ENCODE measurements at places on chromosomes 11 and 22.

- DNase-seq: no peak
Observed at GRCh38 chr11:34345540-34345876, 12.3 kb downstream of the ABTB2 start.

GRCh38 chr11:15097411-15097810, 17.3 kb upstream of the INSC start:
- DNase-seq: no peak

- peak; percentile 75 for DNase-seq
Observed at GRCh38 chr11:118606157-118606843, 1.1 kb upstream of the PHLDB1 start.

GRCh38 chr11:112608509-112608908, 347.8 kb upstream of the PLET1 start:
- DNase-seq: no peak

GRCh38 chr11:44125598-44125997, 30.1 kb downstream of the EXT2 start:
- no peak for DNase-seq

DNA sequence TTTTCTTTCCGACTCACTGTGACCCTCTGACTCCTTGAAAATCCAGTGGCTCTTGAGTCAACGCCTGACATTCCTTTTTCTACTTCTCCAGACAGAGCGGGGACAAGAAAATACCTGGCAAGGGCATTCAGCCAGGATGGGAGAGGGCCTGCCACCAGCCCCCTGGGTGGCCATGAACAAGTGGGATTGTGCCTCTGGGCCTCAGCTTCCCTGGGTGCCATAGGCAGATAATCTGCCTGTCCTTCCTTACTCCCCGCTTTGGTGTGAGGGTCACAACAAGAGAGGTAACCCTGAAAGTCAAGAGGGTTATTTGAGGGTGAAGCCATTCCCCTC, 613.9 kb upstream of the CADM1 start:
- DNase-seq: no peak

GRCh38 chr11:113895367-113896155, 9.0 kb upstream of the HTR3B start:
- no peak for DNase-seq

DNA sequence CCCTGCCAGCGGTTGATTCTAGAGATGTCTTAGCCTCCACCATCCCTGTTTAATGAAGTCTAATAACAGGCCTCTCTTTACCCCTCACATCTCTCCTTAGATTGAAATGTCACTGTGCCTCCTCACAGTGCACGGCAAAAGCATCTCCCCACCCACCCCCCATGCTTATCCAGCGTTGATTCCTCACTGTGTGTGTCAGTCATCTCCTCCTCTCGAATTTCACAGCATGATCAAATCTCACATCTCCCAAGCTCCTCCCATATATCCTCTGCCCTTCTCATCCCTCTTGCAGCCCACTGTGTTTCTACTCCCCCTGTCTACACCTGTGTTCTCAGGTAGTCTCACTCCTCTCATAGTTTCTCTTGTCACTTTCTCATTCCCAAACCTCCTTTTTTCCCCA, 84.6 kb downstream of the DBX1 start:
- no peak for DNase-seq

DNA sequence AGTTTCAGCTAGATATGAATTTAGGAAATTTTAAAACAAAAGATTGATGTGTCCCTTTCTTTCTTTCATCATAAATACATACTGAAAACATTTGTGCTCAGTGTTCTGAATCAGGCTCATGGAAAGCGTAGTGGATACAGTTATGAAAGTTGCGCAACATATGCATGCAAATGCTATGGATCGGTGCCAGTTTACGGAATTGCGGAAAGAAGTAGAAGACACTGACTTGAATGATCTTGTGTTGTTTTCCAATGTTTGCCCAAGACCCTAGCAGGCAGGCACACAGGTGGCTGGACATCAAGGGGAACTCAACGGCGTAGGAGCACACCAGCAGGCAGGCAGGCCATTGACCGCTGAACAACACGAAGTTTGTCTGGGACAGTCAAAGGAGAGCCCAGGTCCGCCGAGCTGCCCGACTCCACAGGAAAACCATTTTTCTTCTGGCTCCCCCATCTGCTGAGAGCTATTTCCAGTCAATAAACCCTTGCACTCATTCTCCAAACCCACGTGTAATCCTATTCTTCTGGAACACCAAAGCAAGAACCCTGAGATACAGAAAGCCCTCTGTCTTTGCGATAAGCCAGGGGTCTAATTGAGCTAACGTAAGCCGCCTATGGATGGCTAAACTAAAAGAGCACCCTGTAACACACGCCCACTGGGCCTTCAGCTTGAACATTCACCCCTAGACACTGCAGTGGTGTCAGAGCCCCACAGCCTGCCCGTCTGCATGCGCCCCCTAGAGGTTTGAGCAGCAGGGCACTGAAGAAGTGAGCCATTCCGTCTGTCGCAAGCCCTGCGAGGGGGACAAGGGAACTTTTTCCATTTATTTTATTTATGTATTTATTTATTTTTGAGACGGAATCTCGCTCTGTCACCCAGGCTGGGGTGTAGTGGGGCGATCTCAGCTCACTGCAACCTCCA, 7.4 kb upstream of the BIRC3 start:
- DNase-seq: no peak

DNA sequence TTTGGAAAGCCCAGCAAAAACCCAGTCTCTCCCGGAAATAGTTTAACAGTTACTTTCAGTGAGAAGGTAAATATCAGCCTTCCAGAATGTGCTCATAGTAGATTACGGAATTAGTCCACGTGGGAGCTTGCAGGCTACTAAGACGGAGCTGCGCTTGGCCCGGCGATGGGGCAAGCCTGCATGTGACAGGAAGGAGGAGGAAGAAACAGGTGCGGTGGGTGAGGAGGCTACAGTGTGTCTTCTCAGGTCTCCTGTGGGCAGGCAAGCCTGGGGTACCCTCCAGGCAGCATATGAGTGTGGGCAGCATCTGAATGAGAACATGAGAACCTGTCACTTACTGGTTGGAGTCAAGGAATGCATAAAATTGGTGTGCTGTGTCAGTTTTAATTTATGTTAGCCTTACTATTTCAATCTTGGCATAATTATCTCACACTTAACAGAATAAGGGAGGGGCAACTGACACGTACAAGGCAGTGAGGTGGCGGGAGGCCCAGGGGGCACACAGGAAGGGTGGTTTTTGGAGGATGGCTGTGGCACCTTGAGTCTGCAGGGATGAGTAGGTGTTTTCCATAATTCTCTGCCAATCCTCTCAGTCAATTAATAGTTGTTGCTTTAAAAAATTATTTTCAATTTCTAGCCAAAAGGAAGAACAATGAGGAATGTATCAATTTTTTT, 35.7 kb downstream of the CLMP start:
- DNase-seq: no peak

- no peak for DNase-seq
Observed at GRCh38 chr11:33667819-33668467, 32.7 kb downstream of the C11orf91 start.

DNA sequence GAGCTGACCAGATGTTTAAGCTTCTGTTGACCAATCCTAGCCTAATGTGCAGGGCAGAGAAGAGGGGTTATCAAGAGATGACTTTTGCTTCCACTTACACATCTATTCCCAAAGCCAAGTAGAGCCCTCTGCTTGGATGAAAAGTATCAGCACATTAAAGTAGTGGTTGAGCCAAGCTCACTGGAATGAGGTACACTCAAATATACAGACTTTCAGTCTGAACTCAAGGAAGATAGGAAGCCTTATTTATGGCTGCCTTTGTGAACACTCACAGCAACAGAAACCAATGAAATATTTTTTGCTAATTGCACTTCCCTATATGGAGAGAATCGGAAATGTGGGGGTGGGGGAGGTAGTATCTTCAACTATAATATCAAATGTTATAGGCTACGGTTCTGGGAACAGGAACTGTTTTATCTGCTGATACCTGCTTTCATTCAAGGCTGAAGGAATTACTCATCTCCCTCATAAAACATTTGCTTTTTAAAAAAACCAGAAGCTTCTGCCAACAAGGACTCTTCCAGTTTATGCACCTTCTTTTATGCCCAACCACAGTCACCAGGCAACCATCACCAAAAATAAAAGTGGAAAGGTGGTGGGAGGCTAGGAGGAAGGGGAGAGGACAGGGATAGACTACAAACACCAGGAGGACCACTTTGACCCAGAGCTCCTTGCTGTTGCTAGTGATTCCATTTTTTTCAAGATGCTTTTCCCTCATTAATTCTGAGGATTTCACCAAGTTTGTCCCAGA, 91.2 kb downstream of the CLPB start:
- no peak for DNase-seq

DNA sequence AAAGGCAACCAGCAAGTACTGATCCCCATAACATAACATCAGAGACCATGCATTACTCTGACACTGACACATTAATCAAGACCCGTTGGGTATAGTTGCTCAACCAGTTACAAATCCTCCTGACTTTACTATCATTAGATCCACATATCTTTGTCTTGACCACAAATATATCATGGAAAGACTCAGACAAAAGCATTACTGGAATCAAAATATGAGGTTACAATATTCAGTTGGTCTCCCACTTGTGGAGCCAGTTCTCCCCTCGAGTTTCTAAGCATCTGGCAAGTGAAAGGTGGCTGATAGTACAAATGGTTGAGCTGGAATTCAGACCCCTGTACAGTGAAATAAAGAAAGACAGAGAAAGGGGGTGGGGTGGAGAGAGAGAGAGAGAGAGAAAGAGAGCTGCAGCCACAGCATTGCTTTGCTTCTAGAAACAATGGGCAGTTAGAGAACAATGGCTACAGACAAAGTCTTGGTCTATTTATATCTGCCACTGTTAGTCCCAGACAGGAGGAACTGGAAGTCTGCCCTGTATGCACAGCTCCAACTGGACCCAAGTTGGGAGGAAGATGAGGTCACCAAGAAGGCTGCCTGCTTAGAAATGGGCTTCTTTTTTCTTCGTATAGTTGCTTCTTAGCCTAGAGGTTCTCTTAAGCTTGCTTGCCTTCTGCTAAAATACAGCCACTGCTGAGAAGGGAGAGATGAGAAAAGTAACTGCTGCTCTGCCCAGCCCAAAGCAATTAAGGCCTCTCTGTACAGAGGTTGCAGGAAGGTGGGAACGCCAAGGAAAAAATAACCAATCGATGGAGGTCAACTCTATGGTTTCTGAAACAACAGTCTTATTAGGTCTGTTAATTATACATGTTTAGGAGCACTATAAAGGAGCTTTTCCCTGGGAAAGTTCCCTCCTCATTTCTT, 85.5 kb downstream of the ETS1 start:
- peak; percentile 40 for DNase-seq

GRCh38 chr11:130171534-130171933, 12.0 kb downstream of the ST14 start:
- no peak for DNase-seq

GRCh38 chr11:35100013-35100383, 39.0 kb upstream of the CD44 start:
- no peak for DNase-seq

- DNase-seq: no peak
Observed at GRCh38 chr22:44171561-44171960, 9.2 kb upstream of the PARVG start.

- DNase-seq: no peak
Observed at GRCh38 chr11:12721816-12722604, 47.8 kb downstream of the TEAD1 start.

DNA sequence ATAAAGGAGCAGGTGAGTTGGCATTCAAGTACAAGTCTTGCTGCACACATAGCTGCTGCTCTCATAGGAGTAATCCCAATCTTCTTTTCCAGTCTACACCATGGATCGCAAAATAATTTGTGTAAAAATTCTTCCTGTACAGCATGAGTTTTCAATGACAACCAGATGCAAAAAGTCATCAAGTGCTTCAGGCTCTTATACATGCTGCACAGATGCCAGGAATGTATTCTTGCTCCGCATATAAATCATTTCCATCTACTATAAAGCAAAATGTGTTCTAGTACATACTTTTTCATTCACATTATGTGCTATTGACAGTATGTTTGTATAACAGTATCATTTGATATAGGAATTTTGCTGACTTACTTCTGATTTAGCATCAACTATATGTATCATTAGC, 35.4 kb downstream of the NXPE2 start:
- no peak for DNase-seq

DNA sequence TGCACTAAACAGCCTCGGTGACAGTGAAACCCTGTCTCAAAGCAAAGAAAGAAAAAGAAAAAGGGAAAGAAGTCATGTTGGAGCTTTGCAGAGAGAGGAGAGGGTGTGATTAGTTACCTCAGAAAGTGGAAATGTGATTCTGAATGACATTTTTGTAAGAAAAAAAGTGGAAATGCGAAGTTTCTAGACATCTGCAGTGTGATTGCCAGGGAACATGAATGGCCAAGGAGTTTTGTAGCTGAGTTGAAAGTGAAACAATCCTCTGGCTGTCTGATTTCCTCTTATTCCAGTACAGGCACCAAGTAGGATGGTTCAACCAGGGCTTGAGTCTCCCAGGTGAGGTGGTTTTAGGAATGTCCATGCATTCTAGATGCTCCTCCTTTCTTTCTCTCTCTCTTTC, 17.8 kb upstream of the SYVN1 start:
- DNase-seq: no peak

- no peak for DNase-seq
Observed at GRCh38 chr11:14812757-14813156, 79.3 kb downstream of the CYP2R1 start.

- DNase-seq: no peak
Observed at GRCh38 chr11:10413268-10413667, 41.8 kb upstream of the AMPD3 start.

DNA sequence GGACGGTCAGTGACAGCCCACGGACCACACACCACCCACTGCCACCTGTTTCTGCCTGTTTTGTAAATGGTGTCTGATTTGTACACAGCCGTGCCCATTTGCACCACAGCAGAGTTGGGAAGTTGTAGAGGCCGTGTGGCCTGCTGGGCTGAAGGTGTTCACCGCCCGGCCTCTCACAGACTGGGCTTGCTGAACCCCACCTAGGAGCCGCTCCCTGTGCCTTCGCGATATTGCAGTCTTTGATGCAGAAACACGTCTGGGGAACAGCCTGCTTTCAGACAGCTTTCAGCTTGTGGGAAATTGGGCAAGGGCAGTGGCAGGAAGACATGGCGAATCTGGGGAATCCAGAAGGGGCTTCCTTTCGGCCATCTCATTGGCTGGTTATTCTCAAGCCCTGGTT, 9.8 kb upstream of the GRAMD4 start:
- no peak for DNase-seq

GRCh38 chr11:34988294-34989255, 72.2 kb downstream of the PDHX start:
- no peak for DNase-seq

DNA sequence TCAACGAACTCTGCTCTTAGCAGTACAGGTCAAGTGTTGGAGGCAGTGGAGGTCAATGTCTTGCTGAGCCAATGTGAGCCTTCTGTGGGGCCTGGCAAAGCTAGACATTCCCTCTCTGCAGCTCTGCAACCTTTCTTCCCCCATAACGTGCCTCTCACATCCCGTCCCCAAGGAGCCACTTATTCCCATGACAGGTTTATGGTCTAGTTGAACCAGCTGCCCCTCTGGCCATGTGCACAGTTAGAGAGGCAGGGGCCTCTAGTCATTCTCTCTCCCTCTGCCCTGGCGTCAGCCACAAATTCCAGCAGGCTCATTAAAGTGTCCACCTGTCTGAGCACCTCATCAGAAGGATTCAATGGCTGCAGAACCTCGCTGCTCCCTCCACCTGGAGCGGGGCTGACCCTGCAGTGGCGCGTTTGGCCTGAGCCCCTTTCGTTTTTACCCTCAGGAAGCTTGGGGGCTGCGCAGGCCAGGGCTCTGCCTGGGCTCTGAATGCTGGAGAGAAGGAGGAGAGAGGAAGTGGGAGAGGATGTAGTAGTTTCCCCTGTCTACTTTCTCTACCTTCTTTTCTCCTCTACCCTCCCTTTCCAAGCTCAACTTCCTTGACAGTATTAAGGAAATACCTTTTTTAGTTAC, 302.1 kb upstream of the B3GAT1 start:
- DNase-seq: no peak

GRCh38 chr22:37345863-37346504, 63.7 kb downstream of the CYTH4 start:
- no peak for DNase-seq

Measured in pancreas (tissue), 10 donors.